Pons (tissue), 1 donor: ENCODE measurements at places on chromosomes 12 and 14.

DNA sequence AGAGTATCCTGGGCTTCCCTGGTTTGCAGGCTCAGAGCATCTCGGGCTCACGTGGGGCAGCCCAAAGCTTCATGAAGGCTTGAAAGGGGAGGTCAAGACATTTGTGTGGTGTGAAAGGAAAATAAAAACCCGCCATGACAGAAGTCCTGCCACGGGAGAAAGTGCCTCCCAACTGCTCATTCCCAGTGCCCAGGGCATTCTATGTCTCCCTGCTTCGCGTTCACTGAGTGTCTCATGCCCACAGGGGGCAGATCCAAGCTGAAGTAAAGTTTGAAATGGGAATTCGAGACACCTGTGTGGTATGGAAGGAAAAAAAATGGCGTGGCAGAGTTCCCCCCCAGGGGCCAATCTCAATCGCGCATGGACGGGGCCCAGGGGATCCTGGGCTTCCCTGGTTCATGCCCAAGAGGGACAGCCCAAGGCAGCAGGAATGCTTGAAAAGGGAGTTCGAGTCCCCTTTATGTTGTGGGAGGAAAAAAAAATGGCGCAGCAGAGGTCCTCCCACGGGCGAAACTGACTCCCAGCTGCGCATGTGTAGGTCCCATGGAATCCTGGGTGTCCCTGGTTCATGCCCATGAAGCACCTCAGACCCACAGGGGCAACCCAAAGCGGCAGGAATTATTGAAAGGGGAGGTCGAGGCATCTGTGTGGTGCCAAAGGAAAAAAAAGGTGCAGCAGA is 576.7 kb downstream of the ALG10 start:
- DNase-seq, result no peak

DNA sequence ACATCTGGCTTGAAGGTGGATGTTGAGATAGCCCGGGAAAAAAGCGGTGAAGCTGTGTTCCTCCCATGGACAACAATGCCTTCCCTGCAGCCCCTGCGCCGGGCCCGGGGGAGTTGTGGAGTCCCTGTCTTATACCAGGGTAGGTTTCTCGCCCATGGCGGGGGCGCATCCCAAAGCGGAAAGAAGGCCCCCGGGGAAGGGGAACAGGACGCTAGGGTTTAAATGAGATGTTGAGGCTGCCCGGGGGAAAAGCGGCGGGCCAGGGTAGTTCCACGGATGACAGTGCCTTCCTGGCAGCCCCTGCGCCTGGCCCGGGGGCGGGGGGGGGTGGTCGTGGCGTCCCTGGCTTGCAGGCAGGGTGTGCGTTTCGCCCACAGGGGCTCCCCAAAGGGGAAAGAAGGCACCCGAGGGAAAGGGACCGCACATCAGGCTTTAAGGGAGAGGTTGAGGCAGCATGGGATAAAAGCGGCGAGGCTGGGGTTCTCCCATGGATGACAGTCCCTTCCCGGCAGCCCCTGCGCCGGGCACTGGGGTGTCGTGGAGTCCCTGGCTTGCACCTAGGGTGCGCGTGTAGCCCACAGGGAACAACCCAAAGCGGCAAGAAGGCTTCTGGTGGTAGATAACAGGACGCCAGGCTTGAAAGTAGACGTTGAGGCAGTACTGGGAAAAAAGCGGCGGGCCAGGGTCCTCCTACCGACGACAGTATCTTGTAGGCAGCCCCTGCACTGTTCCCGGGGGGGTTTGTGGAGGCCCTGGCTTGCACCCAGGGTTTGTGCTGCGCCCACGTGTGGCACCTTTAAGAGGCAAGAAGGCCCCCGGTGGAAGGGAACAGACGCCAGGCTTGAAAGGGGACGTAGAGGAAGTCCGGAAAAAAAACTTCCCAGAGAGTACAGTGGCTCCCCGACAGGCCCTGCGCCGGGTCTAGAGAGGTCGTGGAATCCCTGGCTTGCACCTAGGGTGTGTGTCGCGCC is 160.8 kb upstream of the ALG10B start:
- no peak for DNase-seq

GRCh38 chr12:82406651-82407050 is 48.3 kb downstream of the METTL25 start:
- DNase-seq, result no peak

DNA sequence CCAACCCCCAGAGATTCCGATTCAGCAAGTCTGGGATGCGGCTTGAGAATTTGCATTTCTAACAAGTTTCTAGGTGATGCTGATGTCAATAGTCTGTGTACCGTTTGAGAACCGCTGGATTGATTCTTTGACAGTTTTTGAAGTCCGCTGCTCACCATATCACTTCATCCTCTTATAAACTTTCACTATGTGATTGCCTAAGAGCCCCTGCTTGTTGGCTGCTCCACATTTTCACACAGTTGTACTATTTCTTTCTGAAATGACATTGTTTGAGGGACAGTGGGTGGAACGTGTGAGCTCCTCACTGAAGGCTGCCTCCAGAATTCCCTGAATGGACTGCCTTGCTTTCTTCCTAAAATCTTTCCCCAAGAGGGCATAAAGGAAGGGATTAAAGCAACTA is 7.7 kb downstream of the C3AR1 start:
- no peak for DNase-seq

DNA sequence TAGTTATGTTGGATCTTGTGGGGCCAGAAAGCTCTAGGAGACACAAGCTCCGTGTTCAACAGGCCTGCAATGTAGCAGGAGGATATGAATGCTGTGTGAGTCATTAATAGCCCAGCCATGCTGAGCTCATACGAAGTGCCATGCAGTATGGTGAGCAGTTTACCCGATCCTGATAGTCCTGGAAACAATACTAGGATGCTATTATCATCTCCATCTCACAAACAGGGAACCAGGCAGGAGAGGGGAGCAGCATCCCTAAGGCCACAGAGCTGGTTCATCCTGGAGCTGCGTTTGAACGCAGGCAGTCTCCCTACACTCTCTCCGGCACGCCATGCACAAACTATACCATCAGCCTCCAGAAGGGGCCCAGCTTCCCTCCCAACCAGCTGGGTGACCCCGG is 20.5 kb downstream of the TTC7B start:
- DNase-seq, result no peak

DNA sequence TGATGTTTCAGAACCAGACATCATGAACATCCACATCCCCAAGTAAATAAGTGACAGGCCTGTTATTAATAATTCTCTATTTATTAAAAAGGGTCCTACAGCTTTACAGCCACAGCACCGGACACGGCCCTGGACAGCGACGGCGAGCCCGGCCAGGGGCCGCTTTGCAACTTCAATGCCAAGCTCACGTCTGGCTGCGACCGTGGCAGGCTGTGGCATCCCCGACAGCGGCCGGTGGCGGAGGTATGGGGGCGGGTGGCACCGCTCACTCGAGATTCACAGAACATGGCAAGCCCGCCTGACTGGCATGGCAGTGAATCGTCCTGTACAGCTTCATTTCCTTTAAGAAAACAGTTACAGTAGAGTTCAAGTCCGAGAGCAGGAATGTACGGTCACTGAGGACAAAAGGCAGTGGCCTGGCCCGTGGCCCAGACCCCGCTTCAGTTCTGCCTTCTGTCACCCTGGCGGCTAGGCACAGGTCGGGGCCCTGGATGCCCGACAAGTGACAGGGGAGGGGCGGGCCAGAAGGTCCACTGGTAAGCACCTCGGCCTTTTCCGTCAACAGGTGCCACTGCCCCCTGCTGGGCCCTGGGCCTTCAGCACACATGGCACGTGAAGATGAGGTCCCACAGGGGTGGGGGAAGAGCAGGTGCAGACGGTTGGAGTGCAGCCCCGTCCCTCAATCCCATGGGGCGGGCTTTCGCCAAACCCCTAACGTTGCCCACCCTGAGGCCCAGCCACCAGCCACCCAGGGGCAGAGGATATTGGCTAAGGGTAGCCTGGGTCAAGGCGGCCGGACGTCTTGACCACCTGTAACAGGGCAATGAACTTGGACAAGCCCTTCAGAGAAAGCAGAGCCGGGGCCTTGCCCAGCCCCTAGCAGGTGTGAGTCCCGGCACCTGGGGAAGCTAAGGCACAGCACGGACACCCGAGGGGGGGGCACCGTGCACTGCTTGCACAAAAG is 30.3 kb downstream of the HIP1R start:
- DNase-seq, result no peak

DNA sequence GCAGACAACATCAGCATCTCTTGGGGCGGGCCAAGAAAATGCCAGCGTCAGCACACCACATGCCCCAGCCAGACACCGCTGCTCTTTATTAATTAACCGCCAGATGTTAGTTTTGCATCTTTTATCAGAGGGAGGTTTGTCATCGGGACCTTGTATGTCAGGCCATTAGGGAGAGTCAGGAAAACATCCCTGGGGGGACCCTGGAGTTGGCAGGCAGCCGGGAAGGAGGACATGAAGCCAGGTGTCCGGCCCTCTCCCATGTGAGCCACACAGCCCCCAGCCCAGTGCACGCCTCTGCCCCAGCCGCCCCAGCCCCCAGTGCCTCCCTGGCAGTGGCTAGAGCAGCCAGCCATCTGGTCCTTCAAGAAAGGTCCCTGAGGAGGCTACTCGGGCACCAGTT is 56.9 kb upstream of the FAM222A start:
- no peak for DNase-seq

DNA sequence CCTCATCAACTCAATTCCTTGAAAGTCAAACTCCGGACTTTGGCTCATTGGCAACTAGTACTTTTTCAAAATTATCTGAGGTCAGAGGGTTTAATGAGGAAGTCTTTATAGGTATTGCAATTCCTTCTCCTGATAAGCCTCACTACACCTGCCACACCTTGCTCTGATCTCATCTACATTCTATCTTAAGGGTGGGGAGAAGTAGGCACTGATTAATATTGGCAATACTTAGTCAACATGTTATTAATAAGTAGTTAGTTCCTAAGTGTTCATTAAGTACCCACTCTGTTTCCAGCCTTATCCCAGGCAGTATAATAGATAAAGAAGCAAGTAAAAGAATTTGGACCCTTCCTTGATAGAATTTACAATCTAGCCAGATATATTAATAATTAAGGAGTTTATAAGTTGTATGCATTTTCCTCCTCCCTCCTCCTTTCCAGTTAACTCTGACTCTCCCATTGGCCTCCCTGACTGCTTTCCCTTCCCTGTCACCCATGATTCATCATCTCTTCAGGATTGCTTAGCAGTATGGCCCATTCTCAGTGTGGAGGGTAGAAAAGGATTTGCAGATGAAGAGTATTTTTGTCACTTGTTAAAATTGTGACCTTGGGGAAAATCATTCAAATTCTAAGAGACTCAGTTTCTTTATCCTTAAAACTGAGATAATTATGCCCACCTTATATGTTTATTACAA is 231.0 kb upstream of the ATP2B1 start:
- DNase-seq, result no peak

GRCh38 chr12:117100851-117101673 is 1.8 kb upstream of the TESC start:
- DNase-seq, result no peak

- no peak for DNase-seq
These were observed 5.8 kb downstream of the RAB21 start for GRCh38 chr12:71760471-71760870.

GRCh38 chr14:44981198-44981597 is 19.2 kb downstream of the TOGARAM1 start:
- no peak for DNase-seq

DNA sequence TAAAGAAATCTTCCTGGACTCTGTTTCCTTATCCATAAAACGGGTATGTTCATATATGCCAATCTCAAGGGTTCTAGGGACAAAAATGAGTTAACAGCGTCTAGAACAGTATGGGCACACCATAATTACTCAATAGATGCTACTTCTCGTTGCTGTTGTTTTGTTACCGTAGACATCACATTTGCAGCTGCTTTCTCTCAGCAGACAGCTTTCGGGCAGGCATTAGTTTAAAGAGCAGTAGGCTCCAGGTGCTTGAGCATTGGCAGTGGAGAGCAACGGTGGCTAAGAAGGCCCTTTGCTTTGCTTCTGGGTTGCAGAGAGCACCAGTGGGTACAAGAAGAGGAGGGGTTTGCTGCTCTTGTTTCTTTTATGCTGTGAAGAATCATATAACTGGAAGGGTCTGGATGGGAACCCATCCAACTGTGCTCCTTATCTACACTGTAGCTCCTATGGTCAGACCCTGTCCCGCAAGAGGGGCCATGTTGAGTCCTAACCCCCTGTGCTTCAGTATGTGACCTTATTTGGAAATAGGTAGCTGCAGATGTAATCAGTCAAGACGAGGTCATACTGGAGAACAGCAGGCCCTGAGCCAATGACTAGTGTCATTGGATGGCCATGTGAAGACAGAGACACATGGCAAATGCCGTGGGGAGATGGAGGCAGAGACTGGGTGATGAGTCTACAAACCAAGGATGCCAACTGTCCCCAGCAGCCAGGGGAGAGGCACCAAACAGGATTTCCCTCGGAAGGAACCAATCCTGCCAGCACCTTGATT is 120.0 kb downstream of the RBM19 start:
- DNase-seq, result no peak

GRCh38 chr14:99120526-99121318 is 151.3 kb downstream of the BCL11B start:
- no peak for DNase-seq

DNA sequence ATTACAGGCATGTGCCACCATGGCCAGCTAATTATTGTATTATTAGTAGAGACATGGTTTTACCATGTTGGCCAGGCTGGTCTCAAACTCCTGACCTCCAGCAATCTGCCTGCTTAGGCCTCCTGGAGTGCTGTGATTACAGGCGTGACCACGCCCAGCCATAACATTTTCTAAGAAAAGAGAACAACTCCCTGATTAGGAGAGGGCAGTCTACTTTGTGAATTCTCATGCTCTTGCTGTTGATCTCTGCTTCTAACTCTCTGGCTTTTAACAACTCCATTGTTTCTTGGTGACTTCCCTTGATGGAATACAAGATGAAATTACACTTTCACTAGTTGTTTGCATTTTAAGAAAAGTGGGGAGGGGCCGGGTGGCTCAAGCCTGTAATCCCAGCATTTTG is 33.6 kb downstream of the SSH1 start:
- DNase-seq, result no peak

- no peak for DNase-seq
These were observed 161.2 kb downstream of the TMX1 start for GRCh38 chr14:51401272-51401671.

DNA sequence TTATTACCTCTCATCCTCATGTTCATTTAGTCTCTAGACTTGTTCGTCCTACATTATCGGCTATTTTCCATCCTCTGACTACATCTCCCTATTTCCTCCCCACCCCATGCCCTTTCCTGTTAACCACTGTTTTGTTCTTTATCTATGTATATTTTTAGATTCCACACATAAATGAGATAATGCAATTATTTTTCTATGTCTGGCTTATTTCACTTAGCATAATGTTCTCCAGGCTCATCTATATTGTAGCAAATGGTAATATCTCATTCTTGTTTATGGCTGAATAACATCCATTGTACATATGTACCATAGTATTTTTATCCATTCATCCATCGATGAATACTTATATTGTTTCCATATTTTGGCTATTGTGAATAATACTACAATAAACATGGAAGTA is 84.6 kb upstream of the PTPRR start:
- DNase-seq, result no peak

- no peak for DNase-seq
These were observed 528.9 kb downstream of the TMEM121 start for GRCh38 chr14:106055289-106055688.

GRCh38 chr12:6206327-6206726 is 6.1 kb downstream of the CD9 start:
- DNase-seq, result no peak
